Occipital lobe (tissue), 3 donors: ENCODE measurements at places on chromosomes 4 and X. TPM values are rescaled to one million over a fixed set of nuclear protein-coding genes. Genes with fewer than 3 reads are reported as not detected.

F9 gene
- not detected for total RNA-seq

GRCh38 chrX:15956681-15957080 is 102.1 kb upstream of the AP1S2 start:
- no peak for DNase-seq

GC gene
- total RNA-seq: 0.31 TPM

DNA sequence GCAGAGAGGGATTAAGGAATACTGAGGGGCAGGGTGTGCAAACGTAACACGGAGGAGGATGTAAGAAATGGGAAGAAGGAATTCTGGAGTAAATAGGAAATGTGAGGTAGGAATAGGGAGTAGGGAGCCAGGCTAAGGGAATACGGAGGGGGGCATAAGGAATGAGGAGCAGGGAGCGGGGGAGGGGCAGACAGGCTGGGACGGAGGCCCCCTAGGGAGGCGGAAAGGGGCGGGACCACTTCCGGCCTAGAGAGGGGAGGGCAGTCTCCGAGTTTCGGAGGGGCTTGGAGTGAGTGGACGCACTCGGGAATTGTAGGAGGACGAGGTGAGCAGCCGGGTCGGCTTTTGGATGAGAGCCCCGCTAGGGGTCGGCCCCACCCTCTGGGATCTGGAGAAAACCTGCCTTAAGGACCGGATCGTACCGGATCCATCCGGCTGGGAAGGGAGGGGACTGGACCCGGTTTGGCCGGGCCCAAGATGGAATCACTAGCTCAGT is 612 bp downstream of the MAGED2 start:
- peak; percentile 55 for DNase-seq

- no peak for DNase-seq
Measured at GRCh38 chr4:141962486-141962885, 326.1 kb downstream of the IL15 start.

GRIA2 gene
- total RNA-seq: 585 TPM

DNA sequence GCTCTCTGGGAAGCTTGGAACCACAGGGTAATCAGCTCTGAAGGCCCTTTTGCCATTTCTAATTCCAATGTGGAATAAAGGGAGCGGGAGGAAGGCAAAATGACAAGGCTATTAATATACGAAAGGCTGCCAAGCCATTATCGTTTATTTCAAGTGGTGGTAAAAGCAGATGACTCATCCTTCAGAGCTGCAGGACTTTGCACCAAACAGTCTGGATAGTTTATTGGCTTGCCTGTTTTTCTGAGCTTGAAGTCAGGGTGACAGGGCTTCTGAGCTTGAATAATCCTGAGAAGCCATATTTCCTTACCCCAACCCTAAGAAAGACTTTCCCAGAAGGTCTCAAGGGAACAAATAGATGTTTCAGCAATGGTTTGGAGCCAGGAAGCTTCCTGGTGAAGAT is 7.7 kb upstream of the GABRE start:
- no peak for DNase-seq

CHRDL1 gene
- 14.7 TPM for total RNA-seq

DNA sequence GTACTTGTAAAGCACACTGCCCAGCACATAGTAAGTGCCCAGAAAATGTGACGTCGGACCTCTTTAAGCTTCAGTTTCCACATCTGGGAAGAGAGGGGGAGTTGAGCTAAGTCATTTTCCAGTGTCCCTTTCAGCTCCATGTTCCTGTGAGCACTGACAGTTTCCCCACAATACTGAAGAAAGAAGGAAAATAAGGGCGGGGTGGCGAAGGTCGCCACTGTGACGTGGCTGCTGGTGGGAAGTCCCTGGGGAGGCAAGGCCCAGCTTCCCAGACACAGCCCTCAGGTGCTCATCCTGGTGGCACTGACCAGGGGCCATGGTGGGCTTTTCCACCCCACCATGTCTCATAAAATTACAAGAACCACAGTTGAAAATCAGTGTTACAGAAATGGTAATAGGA is 121.8 kb downstream of the PTTG2 start:
- no peak for DNase-seq

DNA sequence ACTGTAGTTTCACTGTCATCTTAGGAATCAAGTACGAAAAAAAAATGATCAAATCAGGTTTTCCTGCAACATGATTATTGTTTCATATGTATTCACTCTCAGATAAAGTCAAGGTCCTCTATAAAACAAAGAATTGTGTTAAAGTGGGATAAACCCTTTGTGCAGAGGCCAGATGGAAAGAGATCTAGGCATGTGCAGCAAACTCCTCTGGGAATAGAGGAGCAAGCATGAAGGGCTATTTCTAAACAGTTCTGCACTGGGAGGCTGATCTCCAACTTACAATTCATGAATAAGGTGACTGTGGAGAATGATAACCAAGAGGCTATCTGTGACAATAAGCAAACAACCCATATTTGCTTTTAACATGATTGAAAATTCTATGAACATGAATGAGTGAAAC is 2.4 kb upstream of the WDFY3 start:
- DNase-seq: no peak

- no peak for DNase-seq
Measured at GRCh38 chr4:10461091-10461849, 4.0 kb upstream of the ZNF518B start.

GRCh38 chr4:184074677-184075388 is 142.8 kb downstream of the ENPP6 start:
- DNase-seq: no peak

GRCh38 chrX:136714626-136715599 is 65.8 kb downstream of the ARHGEF6 start:
- DNase-seq: no peak

MAGED4 gene
- 46.2 TPM for total RNA-seq

DNA sequence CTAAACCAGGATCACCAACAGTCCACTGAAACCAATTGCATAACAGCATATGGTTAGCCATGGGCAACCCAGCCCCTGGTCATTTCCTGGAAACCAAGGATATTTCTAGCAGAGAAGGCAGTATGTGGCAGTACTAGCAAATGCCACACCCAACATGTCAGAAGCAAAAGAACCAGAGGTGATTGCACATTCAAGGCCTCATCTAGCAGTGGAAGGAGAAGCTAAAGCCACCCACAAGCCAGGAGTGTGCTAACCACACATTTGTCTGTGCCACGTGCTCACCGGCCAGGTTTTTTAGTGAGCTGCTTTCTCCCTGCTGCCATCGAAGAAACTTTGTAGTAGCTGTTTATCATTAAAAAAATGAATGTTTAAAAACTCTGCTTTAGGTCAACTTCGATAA is 42.0 kb downstream of the TEC start:
- no peak for DNase-seq

GRCh38 chr4:163592212-163592611 is 97.7 kb downstream of the TMA16 start:
- DNase-seq: no peak

DNA sequence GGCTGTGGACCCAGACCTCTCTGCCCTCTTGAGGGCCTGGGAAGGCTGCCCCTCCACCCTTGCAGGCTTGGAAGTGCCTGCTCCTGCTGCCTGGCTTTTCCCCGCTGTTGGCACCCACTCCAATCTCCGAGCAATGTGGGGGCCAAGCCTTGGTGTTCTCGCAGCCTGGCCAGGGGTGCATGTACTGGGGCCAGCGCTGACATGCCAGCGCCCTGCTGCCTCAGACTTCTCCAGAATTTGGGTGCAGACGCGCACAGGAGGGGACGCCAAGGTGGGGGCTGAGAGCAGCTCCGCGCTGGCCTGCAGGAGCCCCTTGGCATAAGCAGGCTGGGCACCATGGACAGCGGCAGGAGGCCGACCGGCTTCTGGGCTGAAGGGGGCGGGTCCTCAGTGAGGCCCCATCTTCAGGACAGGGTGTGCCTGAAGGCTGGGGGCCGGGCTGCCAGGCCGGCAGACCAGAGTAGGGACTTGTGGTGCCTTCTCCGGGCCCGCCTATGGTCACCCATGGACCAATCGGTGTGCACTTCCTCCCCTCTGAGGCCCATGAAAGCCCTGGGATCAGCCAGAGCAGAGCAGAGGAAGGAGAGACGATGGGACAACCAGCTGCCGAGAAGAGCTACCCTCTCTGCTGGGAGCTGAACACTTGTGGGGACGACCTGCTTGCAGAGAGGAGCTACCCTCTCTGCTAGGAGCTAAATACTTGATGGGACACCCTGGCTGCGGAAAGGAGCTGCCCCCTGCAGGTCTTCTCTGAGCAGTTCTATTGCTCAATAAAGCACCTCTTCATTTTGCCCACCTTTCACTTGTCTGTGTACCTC is 118.3 kb downstream of the DNAAF6 start:
- no peak for DNase-seq

GRCh38 chr4:85779165-85779564 is 304.2 kb downstream of the ARHGAP24 start:
- no peak for DNase-seq

ATP2B3 gene
- 7.2 TPM for total RNA-seq

DNA sequence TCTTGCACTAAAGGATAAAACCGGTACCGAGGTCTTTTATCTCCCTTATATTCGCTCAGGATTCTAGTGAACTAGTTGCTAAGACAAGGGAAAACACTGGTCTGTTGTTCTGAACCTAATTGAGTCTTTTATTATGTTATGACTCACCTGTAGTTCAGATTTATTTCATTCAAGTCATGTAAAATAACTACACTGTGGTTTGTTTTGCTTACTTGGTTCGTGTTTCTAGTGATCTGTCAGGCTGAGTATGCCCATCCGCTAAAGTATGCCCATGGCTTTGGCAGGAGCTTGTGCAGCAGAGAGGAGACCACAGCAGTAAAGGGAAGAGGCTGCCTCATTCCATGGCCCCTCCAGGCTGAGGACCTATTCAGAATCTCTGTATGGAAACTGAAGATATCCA is 126.1 kb downstream of the AFF1 start:
- DNase-seq: no peak

DNA sequence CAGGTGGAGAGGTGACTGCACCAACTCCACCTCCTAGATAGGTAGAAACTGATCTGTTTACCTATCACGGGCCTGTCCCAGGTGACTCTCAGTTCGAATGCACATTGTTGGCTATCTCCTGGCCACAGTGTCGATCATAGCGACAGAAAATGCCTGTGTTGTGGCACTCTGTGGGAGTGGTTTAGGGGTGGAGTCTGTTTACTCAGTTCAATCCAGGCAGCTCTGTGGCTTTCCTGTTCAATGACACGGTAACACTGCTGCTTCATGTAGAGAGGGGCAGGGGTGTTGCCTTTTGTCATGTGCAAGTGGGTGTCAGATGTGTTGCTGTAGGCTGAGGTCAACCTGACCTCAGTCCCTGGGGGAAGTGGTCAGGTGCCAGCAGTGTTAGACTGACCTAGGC is 1602.4 kb downstream of the TECRL start:
- no peak for DNase-seq

DNA sequence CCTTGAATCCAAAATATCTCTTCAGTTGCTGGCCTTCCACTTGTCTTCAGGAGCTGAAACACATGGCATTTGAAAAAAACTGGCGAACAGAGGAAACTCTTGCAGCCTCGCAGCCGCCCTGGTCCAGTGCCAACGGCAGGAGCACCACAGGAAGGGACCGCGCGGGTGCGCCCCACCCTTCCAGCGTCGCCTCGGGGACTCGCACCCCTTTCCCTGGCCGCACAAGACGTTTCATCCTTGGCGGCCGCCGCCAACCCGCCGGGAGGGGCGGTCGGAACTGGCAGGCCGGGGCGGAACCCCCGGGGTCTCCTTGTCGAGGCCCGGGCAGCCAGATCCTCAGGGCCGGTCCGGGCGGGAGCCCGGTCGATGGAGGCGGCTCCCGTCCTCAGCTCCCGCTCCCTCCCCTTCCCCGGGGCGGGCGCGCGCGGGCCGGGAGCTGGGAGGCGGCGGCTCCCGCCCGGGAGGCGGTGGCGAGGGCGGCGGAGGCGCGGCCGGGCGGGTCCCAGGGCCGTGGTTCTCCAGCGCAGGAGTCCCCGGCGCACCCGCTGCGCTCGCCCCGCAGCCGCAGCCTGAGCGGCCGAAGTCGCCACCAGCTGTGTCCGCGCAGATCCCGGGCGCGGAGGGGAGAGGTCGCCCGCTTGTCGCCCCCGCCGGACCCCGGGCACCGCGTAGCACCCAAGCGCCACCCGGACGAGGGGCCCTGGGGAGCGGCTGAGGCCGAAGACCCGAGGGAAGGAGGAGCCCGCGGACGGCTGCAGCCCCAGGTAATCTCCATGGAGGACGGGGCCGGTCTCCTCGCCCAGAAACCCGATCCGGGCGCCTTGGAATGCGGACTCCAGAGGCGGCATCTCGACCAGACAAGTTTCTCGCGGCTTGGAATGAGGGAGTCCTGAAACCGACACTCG is 886 bp upstream of the NDST3 start:
- peak; percentile 34 for DNase-seq

GRCh38 chr4:112341033-112341432 is 43.9 kb downstream of the ALPK1 start:
- no peak for DNase-seq

DNA sequence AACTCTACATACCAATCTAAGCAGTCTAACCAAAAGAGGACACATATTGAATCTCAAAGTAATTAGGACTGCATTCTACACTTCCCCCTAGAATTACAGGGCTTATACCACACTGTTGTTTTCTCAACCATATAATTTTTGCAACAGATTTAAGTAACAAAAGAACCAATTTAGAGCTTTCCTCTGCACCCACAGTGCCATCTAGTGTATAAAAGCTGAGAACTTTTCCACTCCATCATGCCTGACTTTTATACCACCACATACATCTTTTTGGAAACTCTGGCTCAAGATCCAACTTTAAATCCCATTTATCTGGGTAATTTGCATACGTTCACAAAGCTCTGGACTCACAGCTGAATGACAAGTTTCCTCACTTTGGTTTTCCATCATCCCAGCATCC is 99.5 kb downstream of the EFHC2 start:
- no peak for DNase-seq

DNA sequence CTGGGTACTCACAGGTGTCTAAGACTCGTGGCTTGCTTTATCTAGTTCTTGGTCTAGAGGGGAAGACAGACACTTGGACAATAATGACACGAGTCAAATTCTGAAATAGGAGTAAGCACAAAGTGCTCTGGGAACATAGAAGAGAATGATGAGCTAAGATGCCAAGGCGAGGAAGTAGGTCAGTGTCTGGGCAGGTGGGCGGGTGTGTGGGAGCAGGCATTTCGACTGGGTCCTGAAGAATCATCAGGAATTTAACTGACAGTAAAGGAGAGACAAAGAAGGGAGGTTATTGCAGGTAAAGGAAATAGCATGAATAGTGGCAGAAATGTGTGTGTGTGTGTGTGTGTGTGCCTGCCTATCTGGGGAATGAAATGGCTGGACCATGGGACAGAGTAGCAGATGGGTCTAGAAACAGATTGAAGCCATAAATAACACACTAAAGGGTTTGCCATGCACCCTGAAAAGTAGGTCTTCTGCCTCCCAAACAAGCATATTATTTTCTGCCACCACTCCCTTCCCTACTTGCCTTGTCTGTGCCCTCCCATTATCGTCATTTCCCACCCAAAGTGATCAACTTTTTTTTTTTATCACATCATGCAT is 58.4 kb upstream of the SLC25A43 start:
- no peak for DNase-seq

DNA sequence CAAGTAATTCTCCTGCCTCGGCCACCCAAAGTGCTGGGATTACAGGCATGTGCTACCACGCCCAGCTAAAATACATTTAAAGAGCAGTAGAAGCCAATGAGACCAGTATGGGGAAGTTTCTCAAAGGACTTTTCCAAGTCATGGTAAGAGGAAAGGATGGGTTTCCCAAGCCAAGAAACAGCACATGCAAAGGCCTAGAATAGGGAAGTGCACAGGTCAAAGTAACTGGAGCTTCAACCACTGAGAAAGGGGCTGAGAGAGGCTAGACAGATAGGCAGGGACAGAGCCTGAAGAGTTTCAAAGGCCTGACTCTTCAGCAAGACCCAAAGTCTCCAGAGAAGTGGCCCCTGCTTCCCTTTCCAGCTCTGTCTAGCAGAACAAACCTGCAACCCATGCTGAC is 162.1 kb downstream of the CORIN start:
- no peak for DNase-seq

MAGEB1 gene
- not detected for total RNA-seq
